Activated naive CD8-positive, alpha-beta T cell treated with anti-CD3 and anti-CD28 coated beads, Interleukin-2, amount 50 U/mL, for 24 hours (primary cell): ENCODE measurements at places on chromosomes 12 and 14.

GRCh38 chr12:124036657-124037109 is 63.7 kb downstream of the ZNF664 start:
- no peak overlapping the region for H3K4me3 ChIP-seq
- no peaks in the 10 kb centered on the region for H3K36me3 ChIP-seq
- H3K27ac ChIP-seq: no peak overlapping the region
- peak; percentile 36 for DNase-seq

DNA sequence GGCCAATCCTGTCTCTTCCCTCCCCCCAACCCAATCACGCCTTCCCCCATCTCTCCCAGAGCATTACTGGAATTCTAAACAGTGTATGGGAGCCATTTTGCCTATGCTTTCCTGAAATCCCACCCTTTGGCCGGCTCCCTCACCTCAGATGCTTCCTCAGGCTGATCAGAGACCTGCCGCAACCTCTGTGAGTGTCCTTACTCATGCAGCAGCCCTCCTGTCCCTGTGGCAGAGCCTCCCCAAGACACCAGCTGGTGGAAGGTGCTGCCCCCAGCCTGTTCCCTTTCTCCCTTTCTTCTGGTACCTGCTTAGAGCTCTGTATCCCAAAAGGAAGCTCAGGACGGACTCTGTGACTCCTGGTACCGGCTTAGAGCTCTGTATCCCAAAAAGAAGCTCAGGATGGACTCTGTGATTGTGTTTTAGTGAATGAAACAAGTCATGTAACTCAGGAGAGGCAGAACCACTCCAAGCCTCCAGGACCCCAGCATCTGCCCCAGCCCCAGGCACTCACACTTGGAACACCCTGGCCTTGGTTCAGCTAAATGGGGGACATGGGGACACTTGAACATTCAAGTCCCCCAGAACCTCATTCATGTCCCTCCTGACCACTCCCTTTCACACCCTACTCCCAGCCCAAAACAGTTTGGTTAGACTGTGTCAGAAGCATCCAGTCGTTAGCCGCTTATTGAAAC is 29.3 kb upstream of the RIN3 start:
- H3K36me3 ChIP-seq: peaks cover 2% of the 10 kb centered on the region
- no peak overlapping the region for H3K27ac ChIP-seq
- no peak overlapping the region for H3K4me3 ChIP-seq
- H3K4me1 ChIP-seq: no peaks in the 10 kb centered on the region
- DNase-seq: no peak

GRCh38 chr12:118908811-118909210 is 72.5 kb upstream of the SRRM4 start:
- no peak overlapping the region for H3K4me3 ChIP-seq
- H3K27me3 ChIP-seq: no peaks in the 10 kb centered on the region
- DNase-seq: no peak

DNA sequence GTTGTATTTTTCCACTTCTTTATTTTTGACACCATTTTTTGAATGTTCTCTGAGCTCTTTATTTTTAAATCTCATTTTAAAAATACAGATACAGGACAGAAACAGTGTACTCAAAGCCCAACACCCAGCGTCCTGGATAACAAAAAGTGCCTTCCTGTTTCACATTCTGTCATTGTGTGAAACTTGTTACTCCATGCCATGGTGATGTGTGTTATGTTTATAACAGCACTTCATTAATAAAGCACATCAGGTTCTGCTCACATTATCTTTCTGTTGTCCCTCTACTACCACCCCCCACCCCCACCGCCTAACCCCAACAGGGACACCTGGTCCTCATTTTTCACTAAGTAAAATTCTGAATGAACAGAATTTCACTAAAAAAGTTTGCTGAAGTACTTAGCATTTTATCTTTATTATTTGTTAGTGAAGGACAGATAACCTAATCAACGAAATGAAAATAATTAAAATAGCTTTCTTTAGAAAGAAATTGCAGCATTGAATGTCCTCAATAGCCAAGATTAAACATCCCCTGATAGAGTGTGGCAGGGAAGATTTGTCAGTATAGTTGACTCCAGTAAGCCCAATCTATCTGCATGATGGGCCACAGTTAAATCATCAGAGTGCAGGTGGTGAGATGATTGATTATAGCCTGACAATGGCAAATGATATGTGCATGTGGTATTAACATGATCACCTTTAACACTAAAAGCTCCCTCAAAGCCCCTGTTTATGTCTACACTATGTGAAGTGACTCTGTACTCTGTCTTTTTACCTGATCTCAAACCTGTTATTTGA is 153.9 kb downstream of the ACSS3 start:
- no peaks in the 10 kb centered on the region for H3K4me1 ChIP-seq
- H3K36me3 ChIP-seq: no peaks in the 10 kb centered on the region
- no peaks in the 10 kb centered on the region for H3K27me3 ChIP-seq

- DNase-seq: no peak
- no peaks in the 10 kb centered on the region for H3K36me3 ChIP-seq
- H3K27ac ChIP-seq: no peak overlapping the region
- no peak overlapping the region for H3K4me3 ChIP-seq
Observed at GRCh38 chr12:102510463-102510862, 30.1 kb upstream of the IGF1 start.

DNA sequence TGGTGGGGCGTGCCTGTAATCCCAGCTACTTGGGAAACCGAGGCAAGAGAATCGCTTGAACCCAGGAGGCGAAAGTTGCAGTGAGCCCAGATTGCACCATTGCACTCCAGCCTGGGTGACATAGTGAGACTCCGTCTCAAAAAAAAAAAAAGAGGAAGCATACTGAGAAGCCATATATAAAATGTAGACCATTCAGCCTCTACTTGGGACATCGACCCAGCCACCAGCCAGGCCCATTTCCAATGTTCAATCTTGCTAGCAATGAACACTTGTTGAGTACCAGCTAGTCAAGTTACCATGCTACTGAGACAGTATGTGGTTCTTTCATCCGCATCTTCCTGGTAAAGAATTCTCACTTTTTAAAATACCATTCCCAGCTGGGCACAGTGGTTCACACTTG is 33.4 kb upstream of the RASSF8 start:
- H3K4me1 ChIP-seq: no peaks in the 10 kb centered on the region
- H3K27me3 ChIP-seq: no peaks in the 10 kb centered on the region
- H3K27ac ChIP-seq: no peak overlapping the region
- H3K36me3 ChIP-seq: no peaks in the 10 kb centered on the region
- no peak overlapping the region for H3K4me3 ChIP-seq

DNA sequence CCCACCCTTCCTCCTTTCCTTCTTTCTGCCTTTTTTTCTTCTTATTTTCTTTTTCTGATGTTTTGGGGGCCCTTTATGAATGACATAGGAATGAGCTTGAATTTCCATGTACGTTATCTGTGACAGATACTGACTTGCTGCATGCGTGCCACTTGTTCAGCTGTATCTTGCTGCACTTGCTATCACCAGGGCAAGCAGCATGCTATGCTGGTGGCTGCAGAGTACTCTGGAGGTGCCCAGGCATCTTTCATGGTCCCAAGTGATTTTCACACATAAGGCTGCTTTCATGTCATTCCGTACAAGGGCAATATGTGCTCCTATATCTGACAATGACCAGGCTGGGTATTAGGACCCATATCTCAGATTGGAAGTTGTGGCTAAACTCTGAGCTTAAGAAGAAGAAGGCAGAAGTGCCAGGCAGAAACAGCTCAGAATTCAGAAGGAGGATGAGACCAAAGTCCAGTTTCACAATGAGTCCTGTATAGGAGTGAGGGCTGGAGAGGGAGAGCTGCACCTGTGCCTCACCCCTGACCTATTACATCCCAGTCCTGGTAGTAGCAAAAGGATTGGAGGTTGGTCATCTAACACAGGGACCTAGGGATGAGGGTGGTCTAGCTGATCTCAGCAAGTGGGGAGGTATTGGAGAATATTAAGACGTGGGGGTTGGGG is 299.0 kb upstream of the DDHD1 start:
- no peaks in the 10 kb centered on the region for H3K36me3 ChIP-seq
- DNase-seq: no peak
- H3K4me1 ChIP-seq: no peaks in the 10 kb centered on the region
- H3K4me3 ChIP-seq: no peak overlapping the region
- H3K27me3 ChIP-seq: no peaks in the 10 kb centered on the region

GRCh38 chr14:96403409-96403808 is 11.5 kb downstream of the AK7 start:
- no peak overlapping the region for H3K27ac ChIP-seq
- no peaks in the 10 kb centered on the region for H3K36me3 ChIP-seq
- H3K4me3 ChIP-seq: no peak overlapping the region
- peaks cover 4% of the 10 kb centered on the region for H3K27me3 ChIP-seq
- no peak for DNase-seq
- peaks cover 2% of the 10 kb centered on the region for H3K4me1 ChIP-seq

DNA sequence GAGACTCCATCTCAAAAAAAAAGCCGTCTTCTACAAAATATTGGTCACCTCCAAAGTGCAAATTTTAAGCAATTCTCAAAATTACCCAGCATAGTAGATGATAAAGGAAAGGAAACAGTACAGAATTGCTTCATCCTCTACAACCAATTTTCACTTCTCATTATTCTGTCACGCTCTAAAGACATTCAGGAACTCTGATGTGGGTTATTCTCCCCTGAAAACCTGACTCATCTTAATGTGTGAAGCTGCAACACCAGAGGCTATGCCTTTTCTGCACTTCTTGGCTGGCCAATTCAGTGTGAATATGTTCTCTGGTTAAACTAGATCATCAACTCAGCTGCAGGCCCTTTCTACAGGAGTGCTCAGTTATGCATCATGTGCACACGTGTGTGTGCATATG is 11.0 kb downstream of the PTGER2 start:
- no peak for DNase-seq
- peaks cover 74% of the 10 kb centered on the region for H3K4me1 ChIP-seq
- H3K4me3 ChIP-seq: peak overlapping the region; percentile 3
- peaks cover 66% of the 10 kb centered on the region for H3K36me3 ChIP-seq
- H3K27me3 ChIP-seq: no peaks in the 10 kb centered on the region
- peak overlapping the region; percentile 79 for H3K27ac ChIP-seq

DNA sequence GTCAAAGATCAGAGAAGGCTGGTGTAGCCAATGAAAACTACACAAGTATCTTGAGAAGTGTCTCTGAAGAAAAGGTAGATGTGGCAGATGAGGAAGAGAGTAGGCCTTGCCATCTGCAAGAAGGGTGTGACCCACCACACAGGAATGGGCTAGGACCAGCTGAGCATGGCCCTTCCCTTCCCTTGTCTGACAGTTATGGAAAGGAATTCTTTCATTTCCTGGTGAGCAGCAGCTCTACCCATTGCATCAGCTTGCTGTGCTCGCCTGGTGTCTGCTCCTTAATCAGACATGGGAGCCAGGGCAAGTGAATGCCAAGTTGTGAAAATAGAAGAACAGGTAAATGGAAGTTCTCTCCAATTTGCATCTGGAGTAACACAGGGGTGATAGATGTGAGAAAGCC is 145.2 kb upstream of the KRR1 start:
- no peak overlapping the region for H3K27ac ChIP-seq
- H3K36me3 ChIP-seq: no peaks in the 10 kb centered on the region
- DNase-seq: no peak
- H3K27me3 ChIP-seq: peaks cover 8% of the 10 kb centered on the region
